ENCODE measurements at places on chromosomes 1 and 21.

GRCh38 chr1:36884801-36885200 lies 149.5 kb downstream of the GRIK3 start:
- no peak for DNase-seq

DNA sequence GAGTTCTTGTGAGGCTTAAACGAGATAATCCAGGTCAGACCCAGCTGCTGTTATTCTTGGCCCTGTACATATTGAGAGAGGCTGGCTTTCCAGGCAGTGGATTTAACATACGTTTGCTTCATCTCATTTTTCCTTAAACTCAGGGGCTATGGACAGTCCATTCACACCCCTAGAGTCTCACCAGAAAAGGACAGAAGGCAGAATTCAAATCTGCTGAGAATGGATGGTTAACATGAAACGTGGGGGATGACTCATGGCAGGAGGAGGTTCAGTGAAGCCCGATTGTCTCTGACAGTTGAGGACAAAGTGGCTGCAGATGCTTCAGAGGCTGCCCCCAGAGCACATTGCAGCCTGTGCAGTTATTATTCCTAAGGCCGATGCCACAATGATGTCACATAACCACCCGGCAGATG lies 39.5 kb downstream of the TGFB2 start:
- DNase-seq: no peak

- DNase-seq: no peak
These were observed 8.8 kb downstream of the BARHL2 start for GRCh38 chr1:90708236-90708786.

GRCh38 chr1:207312604-207312920 lies 8.9 kb upstream of the CD55 start:
- no peak for DNase-seq

DNA sequence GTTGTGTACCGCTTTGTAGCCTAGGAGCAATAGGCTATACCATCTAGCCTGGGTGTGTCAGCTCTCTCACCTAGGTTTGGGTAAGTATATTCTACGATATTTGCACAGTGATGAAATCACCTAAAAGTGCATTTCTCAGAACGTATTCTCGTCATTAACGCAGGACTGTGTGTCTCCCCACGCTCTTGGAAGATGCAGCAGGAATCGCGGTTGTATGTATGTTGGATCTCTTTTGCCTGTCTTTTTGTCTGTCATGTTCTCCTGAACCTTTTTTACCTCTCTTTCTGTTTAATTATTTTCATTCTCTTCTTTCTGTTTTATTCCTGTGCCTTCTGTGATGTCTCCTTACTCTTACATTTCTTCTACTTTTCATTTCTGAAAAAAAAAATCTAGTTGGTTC lies 140.5 kb upstream of the COL6A1 start:
- no peak for DNase-seq

DNA sequence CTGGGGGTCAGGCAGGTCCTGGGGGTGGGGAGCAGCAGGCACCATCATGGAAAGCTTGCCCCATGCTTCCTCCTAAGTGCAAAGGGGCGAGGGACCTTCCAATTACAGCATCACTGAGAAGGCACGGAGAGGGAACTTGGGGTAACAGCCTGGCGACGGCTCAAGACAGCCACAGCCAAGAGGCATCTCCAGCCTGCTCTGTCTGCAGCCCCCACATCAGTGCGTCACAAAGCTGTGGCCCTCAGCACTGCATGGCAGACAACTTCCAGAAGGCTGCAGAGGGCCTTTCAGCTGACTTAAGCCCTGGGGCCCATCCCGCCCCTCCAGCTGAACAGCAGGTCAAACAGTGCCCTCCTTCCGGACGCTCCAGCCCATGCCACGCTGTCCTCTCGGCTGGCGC lies 13.2 kb upstream of the GPR153 start:
- no peak for DNase-seq

DNA sequence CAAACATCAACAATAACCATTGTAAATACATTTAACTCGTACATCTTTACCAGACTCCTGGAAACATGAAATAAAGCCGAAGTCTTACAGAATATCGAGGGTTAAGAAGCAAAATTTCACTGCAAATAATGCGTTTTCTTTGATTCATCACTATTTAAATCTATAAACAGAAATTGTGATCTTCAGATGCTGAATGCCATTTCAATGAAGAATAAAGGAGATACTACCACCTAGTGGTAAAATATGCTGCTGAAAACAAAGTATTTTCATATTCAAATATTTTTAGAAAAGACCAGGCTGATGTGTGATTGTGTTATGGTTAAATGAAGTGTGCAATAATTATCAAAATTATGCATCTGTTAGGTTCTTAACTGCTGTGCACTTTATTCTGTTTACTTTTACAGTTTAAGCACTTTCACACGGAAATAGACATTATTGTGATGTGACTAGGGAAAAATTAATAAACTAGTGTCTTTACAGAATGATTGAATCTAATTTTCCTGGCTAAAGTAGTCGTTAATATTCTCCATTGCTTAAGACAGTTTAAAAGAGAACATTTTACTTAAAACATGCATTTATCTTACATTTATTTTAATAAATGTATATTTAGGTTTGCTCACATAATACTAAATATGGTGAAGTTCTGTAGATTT lies 1093.1 kb downstream of the MRPL39 start:
- DNase-seq: no peak

DNA sequence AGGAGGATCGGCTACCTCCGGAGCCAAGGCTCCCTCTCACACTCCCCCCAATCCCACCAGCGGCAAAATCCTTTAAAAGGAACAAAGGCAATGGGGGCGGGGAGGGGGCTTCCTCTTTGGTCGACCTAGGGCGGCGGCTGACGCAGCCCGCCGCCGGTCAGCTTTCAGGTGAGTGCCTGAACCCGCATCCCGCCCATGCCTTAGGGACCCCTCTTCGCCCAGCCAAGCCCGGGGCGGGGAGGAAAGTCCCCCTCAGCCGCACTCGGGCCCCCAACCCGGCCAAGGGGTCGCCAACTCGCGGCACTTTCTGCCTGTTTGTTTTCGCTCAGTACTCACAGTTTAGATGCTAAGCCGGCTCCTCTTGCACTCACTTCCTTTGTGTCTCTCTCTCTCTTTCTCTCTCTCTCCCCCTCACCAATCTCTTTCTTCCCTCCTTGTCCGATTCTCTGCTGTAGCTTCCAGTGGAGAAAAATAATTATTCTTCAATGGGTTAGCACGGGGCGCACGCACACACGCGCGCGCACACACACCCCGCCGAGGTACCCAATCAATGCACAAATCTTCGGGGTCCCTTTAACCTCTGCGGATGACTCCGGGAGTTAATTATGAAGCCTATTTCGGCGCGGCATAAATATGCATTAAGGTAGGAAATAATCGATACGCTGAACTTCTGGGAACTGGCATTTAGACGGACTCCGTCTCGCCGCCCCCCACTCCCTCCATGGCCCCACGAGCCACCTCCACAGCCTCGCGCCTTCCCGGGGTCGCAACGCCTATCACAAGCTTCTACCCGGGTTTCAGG lies at the start of gene BLACAT1:
BLACAT1 (minus strand) TSS at position 465 of the 802 bp plus-strand sequence.
- DNase-seq: no peak

- DNase-seq: no peak
These were observed 64.8 kb downstream of the ABCA4 start for GRCh38 chr1:94056171-94056570.

- no peak for DNase-seq
These were observed 303.1 kb downstream of the CTH start for GRCh38 chr1:70714149-70714548.

GRCh38 chr1:101509370-101509769 lies 272.6 kb downstream of the S1PR1 start:
- DNase-seq: no peak
